Daoy (cell line): ENCODE measurements at places on chromosomes 13 and 19. TPM values are rescaled to one million over a fixed set of nuclear protein-coding genes. Genes with fewer than 3 reads are reported as not detected.
A peak's percentile ranks its signal among the peaks of the same experiment; 100 is the strongest.

DNA sequence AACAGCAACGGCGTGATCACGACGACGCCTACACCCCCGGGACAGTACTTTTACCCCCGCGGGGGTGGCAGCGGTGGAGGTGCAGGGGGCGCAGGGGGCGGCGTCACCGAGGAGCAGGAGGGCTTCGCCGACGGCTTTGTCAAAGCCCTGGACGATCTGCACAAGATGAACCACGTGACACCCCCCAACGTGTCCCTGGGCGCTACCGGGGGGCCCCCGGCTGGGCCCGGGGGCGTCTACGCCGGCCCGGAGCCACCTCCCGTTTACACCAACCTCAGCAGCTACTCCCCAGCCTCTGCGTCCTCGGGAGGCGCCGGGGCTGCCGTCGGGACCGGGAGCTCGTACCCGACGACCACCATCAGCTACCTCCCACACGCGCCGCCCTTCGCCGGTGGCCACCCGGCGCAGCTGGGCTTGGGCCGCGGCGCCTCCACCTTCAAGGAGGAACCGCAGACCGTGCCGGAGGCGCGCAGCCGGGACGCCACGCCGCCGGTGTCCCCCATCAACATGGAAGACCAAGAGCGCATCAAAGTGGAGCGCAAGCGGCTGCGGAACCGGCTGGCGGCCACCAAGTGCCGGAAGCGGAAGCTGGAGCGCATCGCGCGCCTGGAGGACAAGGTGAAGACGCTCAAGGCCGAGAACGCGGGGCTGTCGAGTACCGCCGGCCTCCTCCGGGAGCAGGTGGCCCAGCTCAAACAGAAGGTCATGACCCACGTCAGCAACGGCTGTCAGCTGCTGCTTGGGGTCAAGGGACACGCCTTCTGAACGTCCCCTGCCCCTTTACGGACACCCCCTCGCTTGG is 966 bp downstream of the JUNB start:
- peak; percentile 85 for DNase-seq

DNA sequence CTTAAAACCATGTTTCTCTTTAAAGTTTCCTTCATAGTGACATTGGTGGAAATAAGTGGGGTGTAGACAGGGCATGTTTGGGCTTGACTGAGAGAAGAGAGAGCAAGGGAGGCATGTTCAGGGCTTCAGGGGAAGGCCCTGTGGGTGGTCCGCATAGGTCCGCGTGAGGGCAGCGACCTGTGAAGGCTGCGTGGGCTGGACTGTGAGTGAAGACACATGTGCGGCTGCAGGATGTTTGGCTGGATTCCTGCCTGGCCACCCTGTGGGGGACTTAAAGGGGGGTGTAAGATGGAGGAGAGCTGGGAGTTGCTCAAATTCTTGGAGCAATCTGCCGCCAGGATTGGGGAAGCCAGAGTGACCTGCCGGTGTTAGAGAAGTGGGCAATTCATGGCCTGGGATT is 23.8 kb upstream of the KLF12 start:
- DNase-seq = no peak

GRCh38 chr19:41330946-41331678 is 21.1 kb downstream of the CCDC97 start:
- DNase-seq = no peak

- DNase-seq = peak; percentile 78
Measured at GRCh38 chr19:18340190-18340989, at the start of gene PGPEP1. PGPEP1 (plus strand) TSS chr19:18340598; CDS start chr19:18340682, 84 bp downstream.

TNFRSF19 gene
- 4.1 and 4.2 TPM in 2 replicates for total RNA-seq

KIRREL2 gene
- total RNA-seq = 0.34 and 0.60 TPM in 2 replicates

DNA sequence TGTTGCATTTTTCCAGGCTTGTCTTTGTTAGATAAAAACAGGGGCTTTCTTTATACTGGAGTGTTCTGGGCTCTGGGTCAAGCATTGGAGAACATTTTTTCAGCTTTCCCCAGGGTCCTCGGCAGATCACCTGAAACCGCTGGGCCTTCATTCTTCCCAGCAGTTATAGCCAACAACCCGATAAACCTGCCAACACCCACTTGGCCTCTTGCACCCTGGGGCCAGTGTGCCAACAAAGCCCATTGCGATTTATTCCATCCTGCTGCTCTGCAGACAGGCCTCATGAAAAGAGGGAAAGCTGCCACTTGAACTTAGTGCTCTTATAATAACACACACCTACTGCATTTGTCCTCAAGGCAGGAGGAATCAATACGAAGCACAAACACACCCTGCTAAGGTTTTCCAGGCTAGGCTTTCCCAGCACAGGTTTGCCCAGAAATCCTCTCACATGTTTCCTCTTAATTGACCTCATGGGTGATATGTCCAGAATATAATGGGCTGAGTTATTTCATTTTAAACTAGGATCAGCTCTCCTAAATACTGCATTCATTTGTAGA is 669.3 kb downstream of the LIG4 start:
- no peak for DNase-seq

TOMM40 gene
- total RNA-seq = 170 and 179 TPM in 2 replicates

DNA sequence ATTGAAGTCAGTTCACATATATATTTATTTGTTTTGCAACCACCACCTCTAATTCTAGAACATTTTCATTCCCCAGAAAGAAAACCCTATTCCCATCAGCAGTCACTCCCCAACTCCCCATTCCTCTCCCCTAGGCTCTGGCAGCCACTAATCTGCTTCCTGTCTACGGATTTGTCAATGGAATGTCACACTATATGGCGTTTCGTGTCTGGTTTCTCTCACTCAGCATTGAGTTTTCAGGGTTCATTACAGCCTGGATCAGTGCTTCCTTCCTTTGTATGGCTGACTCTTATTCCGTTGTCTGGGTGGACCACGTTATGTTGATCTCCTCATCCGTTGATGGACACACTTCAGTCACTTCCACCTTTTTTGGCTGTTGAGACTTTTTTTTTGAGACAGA is 9.3 kb downstream of the COLGALT1 start:
- DNase-seq = no peak

GRCh38 chr19:1169921-1170885 is 3.9 kb downstream of the SBNO2 start:
- DNase-seq = peak; percentile 90

DNA sequence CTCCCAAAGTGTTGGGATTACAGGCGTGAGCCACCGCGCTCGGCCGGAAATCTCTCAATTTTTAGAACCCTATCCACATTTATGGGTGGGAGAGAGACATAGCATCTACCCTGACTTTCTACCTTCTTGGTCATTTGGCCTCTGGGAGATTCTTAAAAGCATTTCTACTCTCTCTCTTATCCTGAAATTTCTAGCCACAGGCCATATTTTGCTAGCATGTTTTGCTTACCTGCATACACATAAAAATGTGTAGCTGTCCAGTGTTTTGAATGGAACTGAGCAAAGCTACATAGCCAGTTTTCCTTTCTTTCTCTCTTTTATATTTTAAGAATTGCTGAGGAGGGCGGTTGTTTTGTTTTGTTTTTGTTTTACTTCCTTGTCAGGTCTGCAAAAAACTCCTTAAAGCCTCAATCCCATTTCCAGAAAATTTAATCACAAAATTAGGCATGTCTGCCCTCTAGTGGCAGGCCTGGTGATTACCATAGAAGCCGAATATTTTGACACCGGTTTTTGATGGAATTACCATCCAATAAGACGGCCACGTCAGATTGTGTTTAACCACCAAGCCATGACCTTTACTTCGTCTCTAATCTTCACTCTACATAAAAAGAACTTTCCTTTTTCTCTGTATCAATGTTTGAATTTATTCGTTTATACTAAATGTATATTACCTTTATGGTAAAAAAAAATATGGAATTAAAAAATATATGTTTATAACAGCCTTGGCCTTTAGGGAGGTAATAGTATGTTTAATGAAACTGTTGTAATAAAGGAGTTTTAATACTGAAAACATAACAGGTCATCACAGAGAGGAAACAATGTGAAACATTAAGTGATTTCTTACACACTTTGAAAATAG is 34.4 kb upstream of the OXGR1 start:
- peak; percentile 21 for DNase-seq

LRRC63 gene
- 0.11 TPM in 1 of 2 replicates, not detected in the other for total RNA-seq

- no peak for DNase-seq
Measured at GRCh38 chr13:23739596-23739995, 149.6 kb downstream of the MIPEP start.

DNA sequence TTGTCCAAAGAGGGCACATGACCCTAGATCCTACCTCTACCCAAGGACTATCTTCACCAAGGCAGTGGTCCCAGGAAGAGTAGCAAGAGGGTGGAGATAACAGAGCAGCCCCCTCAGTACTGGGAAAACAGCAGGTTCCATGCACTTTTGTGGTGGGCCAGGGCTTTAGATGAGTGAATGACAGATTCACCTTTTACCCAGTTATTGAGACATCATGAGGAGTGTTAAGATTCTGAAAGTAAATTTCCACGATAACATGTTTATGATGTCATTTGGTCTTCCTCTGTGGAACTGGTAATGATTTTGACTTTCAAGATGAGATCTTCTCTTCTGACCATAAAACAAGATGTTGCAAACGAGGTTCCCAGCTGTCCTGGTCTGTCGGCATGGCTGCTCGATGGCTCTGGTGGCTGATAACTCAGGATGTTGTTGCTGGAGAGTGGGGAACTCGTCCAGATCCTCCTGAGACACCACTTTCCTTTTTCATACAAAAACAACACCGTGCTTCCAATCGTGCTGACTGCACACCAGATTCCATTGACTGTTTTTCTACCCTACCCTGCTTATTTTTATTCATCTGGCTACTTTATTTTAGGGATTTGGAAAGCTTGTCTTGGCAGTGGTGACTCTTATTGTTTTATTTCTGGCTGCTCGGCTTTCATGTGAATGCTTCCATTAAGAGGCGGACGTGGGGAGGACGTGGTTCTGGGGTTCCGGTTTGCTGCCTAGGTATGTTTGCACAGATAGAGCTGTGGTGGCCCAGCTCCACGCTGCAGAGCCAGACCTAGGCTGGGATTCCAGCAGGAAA is 88.5 kb downstream of the LRCH1 start:
- DNase-seq = peak; percentile 18

- DNase-seq = no peak
Measured at GRCh38 chr13:50908371-50908770, 1.2 kb upstream of the RNASEH2B start.

ZNF582 gene
- total RNA-seq = 2.0 and 4.6 TPM in 2 replicates

- no peak for DNase-seq
Measured at GRCh38 chr13:98529171-98529570, 47.7 kb downstream of the STK24 start.

ELSPBP1 gene
- not detected in 2 replicates for total RNA-seq

F10 gene
- not detected in 2 replicates for total RNA-seq

GRCh38 chr13:21465710-21466160 is 6.6 kb upstream of the ZDHHC20 start:
- DNase-seq = no peak

DNA sequence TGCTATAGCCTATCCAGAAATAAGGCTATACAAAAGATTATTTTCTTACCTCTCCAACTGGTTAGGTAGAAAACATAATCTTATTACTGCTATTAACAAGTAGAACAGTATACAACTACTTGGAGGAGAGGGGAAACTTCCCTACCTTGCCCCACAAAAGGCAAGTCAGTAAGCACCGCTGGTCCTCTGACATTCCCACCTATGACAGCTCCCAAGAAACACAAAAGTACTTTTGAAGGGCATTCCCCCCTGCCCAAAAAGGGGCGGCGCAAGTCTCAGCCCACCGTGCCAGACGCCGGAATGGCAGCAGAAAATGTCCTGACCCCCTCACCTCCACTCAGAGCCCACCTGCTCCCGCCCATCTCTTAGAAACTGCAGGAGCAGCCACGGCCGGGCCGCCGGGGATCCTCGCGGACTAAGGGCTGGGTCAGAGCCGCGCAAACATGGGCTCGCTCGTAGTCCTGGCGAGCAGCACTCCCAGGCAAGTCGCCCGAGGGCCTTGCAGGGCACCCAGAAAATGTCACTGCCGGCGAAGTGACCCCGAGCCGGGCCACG is 437 bp downstream of the SUCLA2 start:
- peak; percentile 4 for DNase-seq
